ENCODE measurements at places on chromosomes 16 and 17. TPM values are rescaled to one million over a fixed set of nuclear protein-coding genes. Genes with fewer than 3 reads are reported as not detected.

The EPX gene
- not detected for total RNA-seq

GRCh38 chr16:23874613-23875294 lies 39.0 kb downstream of the PRKCB start:
- no peak for DNase-seq
- H3K27me3 ChIP-seq: no peaks in the 10 kb centered on the region
- H3K4me1 ChIP-seq: peaks cover 13% of the 10 kb centered on the region
- no peaks in the 10 kb centered on the region for H3K36me3 ChIP-seq

GRCh38 chr16:974001-974601 lies 3.3 kb upstream of the LMF1 start:
- H3K36me3 ChIP-seq: no peaks in the 10 kb centered on the region
- no peak for DNase-seq
- peaks cover 6% of the 10 kb centered on the region for H3K4me1 ChIP-seq
- no peaks in the 10 kb centered on the region for H3K27me3 ChIP-seq
- no peak overlapping the region for H3K27ac ChIP-seq
- H3K4me3 ChIP-seq: no peak overlapping the region

The HSPB9 gene
- not detected for total RNA-seq

- H3K4me3 ChIP-seq: no peak overlapping the region
- no peaks in the 10 kb centered on the region for H3K4me1 ChIP-seq
- H3K36me3 ChIP-seq: no peaks in the 10 kb centered on the region
Observed at GRCh38 chr16:65200156-65200773, 78.4 kb upstream of the CDH11 start.

DNA sequence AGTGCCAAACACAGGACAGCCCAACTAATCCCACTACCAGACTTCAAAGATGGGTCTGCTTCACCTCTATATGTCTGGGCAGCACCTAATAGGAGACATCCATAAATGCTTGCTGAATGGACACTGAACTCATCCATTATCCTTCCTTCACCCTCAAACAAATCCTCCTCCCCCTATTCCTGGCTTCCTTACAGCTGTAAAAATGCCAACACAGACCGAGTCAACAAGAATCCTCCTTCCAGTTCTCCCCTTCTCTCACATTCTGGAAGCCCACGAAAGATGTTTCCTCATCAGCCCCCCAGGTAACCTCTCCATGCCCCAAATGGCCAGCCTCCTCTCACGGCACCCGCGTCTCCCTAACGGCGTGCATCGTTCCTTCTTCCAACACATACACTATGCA lies 12.3 kb downstream of the PELP1 start:
- no peaks in the 10 kb centered on the region for H3K36me3 ChIP-seq
- no peak overlapping the region for H3K4me3 ChIP-seq
- H3K4me1 ChIP-seq: peaks cover 7% of the 10 kb centered on the region
- no peak for DNase-seq
- no peak overlapping the region for H3K27ac ChIP-seq

The CNTNAP1 gene
- 0.92 TPM for total RNA-seq

GRCh38 chr16:88879788-88880055 lies 13.3 kb upstream of the PABPN1L start:
- no peak overlapping the region for H3K27ac ChIP-seq
- H3K4me1 ChIP-seq: no peaks in the 10 kb centered on the region
- H3K36me3 ChIP-seq: no peaks in the 10 kb centered on the region
- H3K27me3 ChIP-seq: no peaks in the 10 kb centered on the region

DNA sequence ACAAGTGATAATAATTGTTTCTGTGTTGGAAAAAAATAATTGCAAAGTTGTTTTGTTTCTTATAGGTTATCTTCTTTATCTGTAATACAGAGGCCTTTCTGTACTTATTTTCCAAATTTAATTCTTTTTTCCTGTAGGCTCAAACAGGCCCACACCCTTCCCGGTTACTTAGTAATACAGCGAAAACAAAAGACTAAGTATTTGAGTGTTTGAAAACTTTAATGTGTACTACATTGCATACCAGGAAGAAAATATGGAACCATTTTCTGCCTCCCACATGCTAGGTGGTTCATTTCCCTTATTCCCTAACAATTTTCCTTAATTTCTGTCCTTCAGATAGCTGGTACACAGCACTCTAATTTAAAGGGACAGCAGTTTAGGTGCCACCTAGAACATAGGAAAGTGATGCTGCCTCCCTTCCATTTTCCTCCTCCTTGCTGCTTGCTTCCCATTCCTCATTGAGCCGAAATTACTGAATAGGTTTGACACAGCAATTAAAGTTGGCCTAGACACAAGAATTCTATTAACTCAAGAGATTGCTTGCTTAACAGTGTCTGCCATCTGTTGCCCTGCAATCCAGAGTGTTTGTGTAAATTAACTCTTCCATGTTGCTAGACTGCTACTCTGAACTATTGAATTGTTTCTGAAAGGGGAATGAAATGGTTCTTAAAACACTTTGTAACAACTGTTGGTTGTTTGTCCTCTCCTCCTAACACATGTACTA lies 24.2 kb downstream of the CYB5B start:
- DNase-seq: no peak
- H3K4me1 ChIP-seq: peaks cover 7% of the 10 kb centered on the region
- H3K36me3 ChIP-seq: no peaks in the 10 kb centered on the region
- no peak overlapping the region for H3K27ac ChIP-seq
- no peak overlapping the region for H3K4me3 ChIP-seq

DNA sequence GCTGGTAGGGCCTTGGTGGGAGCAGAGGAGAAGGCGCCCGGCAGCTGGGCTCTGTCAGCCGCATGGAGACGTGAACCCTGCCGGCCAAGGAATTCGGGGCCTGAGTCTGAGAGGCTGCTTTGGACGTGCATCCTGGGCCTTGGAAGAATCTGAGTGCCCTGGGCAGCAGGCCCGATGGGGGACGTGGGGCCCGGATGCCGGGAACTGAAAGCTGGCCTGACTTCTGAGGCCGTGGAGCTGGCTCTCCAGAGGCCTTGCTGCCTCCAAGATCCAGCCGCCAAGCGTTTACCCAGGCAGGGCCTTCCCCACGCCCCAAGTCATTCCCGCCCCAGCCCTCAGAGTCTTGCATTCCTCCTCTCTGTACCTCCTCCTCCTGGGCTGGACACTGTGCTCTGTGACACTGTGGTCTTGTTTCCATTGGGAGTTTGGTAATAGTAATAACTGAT lies 37.2 kb downstream of the NKD1 start:
- no peaks in the 10 kb centered on the region for H3K27me3 ChIP-seq
- H3K36me3 ChIP-seq: no peaks in the 10 kb centered on the region
- DNase-seq: no peak

DNA sequence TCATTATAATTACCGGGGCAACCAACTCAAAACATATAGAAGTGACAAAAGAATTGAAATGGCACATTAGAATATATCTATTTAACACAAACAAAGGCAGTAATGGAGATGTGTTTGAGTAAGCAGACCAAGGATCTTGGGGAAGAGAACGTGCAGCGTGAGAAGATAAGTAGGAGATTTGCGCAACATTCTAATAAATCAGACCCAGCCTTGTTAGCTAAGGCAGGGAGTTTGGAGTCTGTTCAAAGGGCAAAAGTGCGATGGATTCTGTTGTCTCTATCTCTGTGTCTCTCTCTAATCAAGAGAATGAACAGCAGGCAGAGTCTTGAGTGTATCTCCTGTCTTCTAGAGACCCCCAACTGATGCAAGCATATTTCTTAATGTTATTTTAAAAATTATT lies 55.0 kb upstream of the FA2H start:
- no peak overlapping the region for H3K27ac ChIP-seq
- DNase-seq: no peak
- H3K4me1 ChIP-seq: peaks cover 5% of the 10 kb centered on the region
- H3K36me3 ChIP-seq: no peaks in the 10 kb centered on the region

The NPIPA3 gene
- 6.9 TPM for total RNA-seq

DNA sequence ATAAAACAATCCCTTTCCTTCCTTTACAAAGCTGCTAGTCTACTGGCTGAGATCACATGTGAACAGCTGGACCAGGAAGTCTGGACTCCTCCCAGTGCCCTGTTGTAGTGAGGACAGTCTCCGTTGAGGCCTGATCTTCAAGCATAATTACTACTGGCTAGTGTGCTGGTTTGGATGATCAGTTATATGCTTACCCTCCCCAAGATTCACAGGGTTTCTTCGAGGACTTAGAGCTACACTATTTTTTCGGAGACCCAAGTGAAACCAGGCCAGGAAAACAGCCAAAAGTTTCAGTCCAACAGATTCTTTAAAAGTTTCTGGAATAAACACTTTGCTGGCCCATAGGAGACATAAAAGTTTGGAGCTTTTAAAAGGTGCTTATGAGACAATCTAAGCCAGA lies 194.9 kb upstream of the CDH11 start:
- H3K27ac ChIP-seq: no peak overlapping the region
- H3K36me3 ChIP-seq: no peaks in the 10 kb centered on the region
- H3K27me3 ChIP-seq: no peaks in the 10 kb centered on the region
- DNase-seq: no peak

GRCh38 chr17:76103274-76104139 lies at the start of gene EXOC7:
TSS of gene EXOC7 (minus strand) at chr17:76103787. CDS start at chr17:76103692, 95 bp downstream.
- peaks cover 4% of the 10 kb centered on the region for H3K36me3 ChIP-seq
- H3K27ac ChIP-seq: peak within 1 kb of the TSS; percentile 82
- DNase-seq: peak; percentile 96
- peaks cover 6% of the 10 kb centered on the region for H3K4me1 ChIP-seq
- no peaks in the 10 kb centered on the region for H3K27me3 ChIP-seq

DNA sequence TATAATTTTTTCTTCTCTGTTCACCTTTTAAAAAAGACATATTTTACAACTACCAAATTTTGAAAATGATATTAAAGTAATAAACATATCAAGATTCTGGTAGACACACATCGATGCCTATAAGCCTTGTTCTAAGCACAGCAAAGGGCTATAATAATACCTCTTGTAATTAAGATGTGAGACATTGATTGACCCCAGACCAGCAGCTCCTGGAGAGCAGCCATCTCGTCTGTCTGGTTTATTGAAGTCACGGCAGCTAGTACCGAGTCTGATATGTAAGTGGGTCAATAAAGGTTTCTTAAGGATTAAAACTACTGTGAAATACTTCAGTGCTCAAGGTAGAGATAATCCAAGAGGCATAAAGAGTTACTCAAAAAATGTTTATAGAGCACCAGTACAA lies 76.1 kb downstream of the C17orf58 start:
- H3K4me3 ChIP-seq: no peak overlapping the region
- DNase-seq: no peak

DNA sequence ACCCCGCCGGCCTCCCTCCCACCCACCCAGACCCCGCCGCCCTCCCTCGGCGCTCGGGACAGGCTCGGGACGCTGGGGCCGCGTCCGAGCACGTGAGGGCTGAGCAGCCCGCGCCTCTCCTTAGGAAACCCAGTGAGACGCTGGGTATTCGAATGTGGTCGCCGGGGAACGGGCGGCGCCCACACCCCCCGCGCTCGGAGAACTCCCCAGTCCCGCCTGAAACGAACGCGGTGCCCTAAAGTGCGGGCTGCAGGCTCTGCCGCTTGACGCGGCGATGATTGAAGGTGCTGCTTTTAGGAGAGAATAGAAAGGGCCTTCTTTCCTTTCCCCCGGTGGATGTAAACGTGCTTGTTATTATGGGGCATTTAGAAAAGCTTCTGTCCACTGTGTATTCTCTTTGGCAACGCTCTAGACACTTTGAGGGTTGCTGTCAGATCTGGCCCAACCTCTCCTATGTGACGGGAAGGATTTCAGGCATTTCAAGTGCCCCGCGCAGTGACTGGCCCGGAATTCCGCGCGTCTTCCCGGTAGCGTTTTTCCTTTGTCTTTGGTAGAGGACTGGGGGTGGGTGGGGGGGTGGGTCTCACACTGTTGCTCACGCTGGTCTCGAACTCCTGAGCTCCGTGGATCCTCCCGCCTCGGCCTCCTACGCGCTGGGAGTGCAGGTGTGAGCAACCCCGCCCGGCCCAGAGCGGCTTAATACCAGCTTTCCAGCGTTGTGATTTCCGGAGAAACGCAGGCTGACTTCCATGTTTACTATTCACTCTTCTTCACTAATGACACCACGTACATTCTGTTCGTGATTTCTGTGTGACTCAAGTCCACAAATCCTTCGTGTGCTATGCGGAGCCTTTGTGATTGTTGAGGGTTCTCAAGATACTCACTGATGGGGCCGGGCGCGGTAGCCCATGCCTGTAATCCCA lies 21.8 kb upstream of the FOXK2 start:
- no peaks in the 10 kb centered on the region for H3K27me3 ChIP-seq
- peak overlapping the region; percentile 67 for H3K4me3 ChIP-seq
- H3K4me1 ChIP-seq: peaks cover 9% of the 10 kb centered on the region
- no peaks in the 10 kb centered on the region for H3K36me3 ChIP-seq
- H3K27ac ChIP-seq: peak overlapping the region; percentile 57

GRCh38 chr17:40427002-40427491 lies 9.4 kb upstream of the TOP2A start:
- H3K27ac ChIP-seq: no peak overlapping the region
- H3K36me3 ChIP-seq: no peaks in the 10 kb centered on the region
- H3K4me1 ChIP-seq: peaks cover 24% of the 10 kb centered on the region
- H3K4me3 ChIP-seq: peak overlapping the region; percentile 31
- H3K27me3 ChIP-seq: no peaks in the 10 kb centered on the region

- no peaks in the 10 kb centered on the region for H3K36me3 ChIP-seq
- H3K27ac ChIP-seq: no peak overlapping the region
- peaks cover 8% of the 10 kb centered on the region for H3K4me1 ChIP-seq
- H3K27me3 ChIP-seq: no peaks in the 10 kb centered on the region
- H3K4me3 ChIP-seq: no peak overlapping the region
Observed at GRCh38 chr16:87801679-87802259, 36.0 kb upstream of the KLHDC4 start.

DNA sequence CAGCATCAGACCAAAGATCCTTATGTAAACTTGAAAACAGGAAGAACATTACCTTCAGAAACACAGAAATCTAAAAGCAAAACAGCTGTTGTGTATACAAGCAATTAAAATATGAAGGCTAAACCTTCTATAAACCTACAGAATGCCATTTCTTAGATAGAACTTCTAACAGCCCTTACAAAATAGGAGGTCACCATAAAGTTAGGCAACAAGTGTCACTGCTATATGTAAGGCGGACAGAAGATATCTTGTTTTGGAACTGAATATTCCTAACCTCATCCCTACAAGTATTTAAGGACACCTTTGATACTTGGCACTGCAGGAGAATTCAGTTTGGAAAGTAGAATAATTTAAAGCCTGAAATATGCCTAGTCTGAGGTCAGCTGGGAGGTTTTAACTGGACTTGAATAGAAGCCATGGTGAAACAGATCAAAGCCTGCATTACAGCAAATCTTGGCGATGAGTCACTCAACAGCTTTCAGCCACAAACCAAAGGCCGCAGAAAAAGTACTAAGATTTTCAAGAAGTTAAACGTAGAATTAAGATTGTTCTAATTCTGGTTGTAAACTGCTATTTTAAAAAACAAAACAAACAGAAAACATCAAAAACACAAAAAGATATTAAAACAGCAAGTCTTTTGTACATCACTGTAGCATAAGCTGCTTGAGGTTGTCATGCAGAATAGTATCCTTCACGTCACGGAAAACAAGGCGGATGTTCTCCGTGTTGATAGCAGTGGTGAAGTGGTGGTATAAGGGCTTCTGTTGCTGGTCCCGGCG lies 42.7 kb downstream of the GNA13 start:
- H3K27ac ChIP-seq: no peak overlapping the region
- no peaks in the 10 kb centered on the region for H3K4me1 ChIP-seq
- H3K27me3 ChIP-seq: no peaks in the 10 kb centered on the region

The CCL1 gene
- total RNA-seq: not detected

The MVP gene
- 130 TPM for total RNA-seq

The BTBD17 gene
- total RNA-seq: not detected

GRCh38 chr17:27535178-27535928 lies 79.1 kb downstream of the KSR1 start:
- DNase-seq: no peak
- no peaks in the 10 kb centered on the region for H3K4me1 ChIP-seq
- no peaks in the 10 kb centered on the region for H3K27me3 ChIP-seq
- H3K36me3 ChIP-seq: no peaks in the 10 kb centered on the region
- H3K4me3 ChIP-seq: no peak overlapping the region
